ENCODE measurements at places on chromosomes 7 and 10.

DNA sequence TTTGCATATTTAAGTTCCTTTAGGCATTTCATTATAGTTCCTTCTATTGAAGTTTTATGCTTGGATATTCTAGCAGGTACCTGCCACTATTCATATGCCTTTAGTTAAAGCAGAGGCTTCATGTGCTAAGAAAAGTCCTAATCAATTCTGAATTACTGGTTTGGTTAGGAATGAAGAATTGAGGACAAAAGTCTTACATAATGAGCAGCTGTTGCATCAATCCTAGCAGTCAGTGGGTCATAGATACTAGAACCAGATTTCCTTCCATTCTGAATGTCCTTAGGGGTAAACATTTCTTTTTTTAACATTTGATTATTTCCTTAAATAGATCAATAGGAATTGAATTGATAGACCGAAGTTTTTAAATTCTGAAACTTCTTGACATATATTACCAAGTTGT is 59.2 kb downstream of the CDK13 start:
- no peak for DNase-seq

- DNase-seq: no peak
Measured at GRCh38 chr10:79431891-79432831, 13.3 kb downstream of the ZCCHC24 start.

- no peak for DNase-seq
Measured at GRCh38 chr10:98272656-98273055, 4.7 kb upstream of the LOXL4 start.

- DNase-seq: no peak
Measured at GRCh38 chr7:105990727-105991453, 27.8 kb downstream of the CDHR3 start.

DNA sequence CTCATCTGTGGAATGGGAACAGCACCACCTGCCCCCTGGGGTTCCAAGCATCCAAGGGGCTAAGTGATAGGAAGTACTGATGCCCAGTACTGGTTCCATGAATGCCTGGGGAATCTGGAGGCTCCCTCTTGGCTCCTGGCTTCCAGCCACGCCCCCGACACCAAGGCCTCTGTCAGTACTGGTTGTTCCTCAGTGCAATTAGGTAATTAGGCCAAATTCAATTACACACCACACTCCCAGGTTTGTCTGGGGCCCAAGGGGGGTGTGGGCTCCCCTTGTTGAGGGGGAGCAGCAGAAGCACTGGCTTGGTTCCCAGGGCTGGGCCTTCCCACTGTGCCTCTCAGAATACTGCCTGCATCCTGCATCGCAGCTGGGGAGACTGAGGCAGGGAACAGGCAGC is 114.4 kb upstream of the PPIF start:
- no peak for DNase-seq

DNA sequence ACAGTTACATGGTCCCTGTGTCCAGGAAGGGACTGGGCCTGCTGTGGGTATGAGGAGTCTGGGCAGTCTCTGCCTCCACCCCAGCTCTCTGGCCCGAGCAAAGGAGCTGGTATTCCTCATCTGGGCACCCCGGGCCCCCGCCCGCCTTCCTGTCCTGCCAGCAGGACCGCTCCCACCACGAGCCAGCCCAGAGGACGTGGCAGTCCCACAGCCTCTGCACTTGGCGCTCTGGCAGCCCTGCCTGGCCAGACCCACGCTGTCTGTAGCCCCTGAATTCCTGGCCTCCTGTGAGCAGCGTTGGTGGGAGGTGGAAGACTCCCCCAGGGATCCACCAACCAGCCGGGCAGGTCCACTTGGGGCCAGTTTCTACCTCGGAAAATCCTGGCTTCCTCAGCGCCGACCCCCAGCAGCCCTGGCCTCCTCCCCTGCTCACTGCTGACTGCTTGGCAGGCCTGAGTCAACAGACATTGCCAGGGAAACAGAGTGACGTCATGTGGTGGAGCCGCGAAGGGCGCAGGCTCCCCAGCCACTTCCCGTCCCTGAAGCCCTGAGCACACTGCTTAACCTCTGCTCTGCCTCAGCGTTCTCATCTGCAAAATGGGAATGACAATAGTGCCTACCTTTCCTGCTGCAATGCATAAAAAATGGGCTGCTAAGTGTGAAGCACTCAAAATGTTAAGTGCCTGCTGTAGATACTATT is 21.6 kb upstream of the LIMK1 start:
- peak; percentile 30 for DNase-seq

DNA sequence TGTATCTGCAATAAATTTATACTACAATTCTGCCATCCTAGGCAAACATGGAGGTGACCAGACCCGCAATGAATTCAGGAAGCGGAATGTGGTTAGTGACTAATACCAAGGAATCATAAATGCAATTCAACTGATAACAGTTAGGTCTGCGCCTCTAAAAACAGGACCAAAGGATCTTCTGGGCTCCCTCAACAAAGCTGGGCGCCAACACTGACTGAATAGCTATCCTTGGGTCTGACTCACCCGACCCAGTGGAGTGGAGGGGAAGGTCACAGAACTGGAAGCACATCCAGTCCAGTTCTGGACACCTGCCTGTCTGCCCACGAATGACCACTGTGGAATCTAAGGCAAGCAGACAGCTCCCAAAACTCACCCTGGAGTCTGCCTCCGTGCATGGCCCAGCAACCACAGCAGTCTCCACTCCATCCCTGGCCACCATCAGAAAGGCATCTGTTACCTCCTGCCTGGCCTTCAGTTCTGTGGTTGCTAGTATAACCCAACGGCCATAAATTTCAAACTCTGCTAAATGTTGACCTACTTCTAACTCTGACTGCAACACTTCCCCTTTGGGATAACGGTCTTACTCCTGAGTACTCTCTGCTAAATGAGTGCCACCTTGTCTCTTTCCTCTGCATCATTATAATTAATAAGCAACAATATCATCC is 43.0 kb upstream of the DLX6 start:
- no peak for DNase-seq

DNA sequence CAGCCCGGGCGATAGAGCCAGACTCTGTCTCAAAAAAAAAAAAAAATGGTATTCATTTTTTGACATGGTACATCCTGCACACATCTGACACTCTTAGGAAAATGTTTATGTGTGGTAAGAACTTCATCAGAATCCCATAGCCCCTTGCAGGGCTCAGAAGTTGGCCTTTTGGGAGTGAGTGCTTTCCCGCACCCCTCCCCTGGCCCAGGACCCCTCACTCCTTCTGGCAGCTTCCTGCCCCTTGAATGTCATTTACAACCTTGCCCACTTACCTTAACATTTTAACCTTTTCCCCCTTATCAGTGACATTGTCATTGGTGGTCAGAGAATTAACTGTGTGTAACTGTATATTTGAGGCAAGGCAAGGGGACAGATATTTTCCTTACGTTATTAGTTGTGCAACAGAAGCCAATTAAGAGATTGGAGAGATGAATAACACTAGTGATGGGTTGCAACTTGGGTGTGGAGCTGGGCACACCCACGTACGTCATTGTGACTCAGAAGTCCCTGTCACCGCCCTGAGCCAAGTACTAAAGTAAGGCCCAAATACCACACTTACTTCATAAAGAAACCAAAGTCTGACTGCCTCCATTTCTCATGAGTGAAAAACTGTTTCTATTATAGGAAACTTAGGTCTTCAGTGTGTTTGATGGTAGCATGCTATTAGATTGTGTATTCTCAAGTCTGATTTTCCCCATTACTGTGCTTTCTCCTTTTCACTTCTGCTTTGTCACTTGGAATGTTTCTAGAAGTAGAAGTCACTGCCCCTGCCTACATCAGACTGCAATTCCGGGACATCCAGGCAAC is 31.6 kb downstream of the OGDH start:
- DNase-seq: peak; percentile 57

DNA sequence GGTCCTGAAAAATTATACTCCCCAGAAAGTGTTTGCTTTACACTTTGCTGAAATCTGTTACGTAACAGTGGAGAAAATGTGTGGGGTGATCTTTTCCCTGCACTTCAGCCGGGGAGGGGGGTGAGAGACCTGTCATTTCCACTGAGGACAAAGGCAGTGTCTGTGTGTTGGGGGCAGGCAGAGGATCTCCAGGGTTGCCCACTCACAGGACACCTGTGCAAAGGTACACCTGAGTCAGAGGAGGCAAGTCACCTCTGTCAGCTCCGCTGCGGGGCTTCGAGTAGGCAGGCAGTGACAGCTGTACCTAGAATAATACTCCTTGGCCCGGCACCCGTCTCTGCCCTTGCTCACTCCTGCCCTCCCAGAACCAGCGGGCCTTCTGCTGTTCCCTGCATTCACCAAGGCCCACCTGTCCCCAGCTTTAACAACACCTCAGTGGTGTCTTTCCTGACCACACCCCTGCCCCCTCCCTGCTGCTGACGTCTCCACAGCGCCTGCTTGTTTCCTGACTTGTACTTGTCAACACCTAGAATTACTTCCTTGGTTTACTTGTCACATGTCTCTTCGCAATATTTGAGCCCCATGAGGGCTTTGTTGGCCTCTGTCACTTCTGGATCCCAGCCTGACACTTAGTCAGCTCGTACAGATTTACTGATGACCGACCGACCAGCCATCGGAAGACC is 159.2 kb downstream of the NEURL1 start:
- DNase-seq: no peak

GRCh38 chr10:91034494-91035159 is 113.7 kb upstream of the ANKRD1 start:
- DNase-seq: no peak

DNA sequence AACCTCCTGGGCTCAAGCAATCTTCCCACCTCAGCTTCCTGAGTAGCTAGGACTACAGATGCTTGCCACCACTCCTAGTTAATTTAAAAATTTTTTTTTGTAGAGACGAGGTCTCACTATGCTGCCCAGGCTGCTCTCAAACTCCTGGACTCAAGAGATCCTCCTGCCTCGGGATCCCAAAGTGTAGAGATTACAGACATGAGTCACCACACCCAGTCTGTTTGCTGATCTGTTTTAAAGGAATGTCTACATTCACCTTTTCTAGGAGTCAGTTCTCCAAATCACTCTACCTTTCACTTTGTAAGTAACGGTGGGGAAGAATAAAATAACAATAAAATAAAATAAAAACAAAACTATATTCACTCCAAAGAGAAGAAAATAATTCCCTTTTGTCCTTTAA is 86.6 kb upstream of the AGBL3 start:
- no peak for DNase-seq

GRCh38 chr7:142401951-142402350 is 144.1 kb upstream of the PRSS58 start:
- no peak for DNase-seq

- DNase-seq: no peak
Measured at GRCh38 chr7:13524076-13524475, 465.4 kb downstream of the ETV1 start.
